Stimulated activated CD4-positive, alpha-beta T cell treated with anti-CD3 and anti-CD28 coated beads, Interleukin-1b, Interleukin-23, amount 100 ng/mL, for 1 hour (primary cell): ENCODE measurements at places on chromosomes 12 and 14.

DNA sequence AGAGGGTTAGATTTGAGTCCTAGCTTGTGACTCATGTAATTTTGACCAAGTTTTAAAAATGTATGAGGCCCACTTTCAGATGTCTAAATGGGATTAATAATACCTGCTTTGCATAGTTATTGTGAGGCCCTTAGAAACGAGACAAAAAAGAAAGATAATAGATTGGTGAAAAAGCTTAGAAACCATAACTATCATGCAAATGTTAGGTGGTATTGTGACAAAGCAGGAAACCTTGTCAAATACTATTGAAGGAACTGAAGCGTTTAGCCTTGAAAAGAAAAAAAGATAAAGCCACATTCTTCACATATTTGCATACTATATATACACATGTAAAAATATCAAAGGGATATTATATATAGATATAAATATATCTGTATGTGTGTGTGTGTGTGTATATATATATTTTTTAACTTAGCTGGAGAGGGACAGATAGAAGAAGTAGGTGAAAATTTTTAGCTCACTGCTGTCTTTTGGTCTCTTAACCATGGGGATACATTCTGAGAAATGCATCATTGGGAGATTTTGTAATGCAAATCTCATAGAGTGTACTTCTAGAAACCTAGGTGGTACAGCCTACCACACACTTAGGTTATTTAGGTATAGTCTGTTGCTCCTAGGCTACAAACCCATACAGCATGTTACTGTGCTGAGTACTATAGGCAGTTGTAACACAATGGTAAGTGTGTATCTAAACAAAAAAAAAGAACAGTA is 270.3 kb downstream of the CCDC91 start:
- DNase-seq = no peak

- DNase-seq = no peak
These were observed 2.9 kb downstream of the NEK9 start for GRCh38 chr14:75123991-75124390.

DNA sequence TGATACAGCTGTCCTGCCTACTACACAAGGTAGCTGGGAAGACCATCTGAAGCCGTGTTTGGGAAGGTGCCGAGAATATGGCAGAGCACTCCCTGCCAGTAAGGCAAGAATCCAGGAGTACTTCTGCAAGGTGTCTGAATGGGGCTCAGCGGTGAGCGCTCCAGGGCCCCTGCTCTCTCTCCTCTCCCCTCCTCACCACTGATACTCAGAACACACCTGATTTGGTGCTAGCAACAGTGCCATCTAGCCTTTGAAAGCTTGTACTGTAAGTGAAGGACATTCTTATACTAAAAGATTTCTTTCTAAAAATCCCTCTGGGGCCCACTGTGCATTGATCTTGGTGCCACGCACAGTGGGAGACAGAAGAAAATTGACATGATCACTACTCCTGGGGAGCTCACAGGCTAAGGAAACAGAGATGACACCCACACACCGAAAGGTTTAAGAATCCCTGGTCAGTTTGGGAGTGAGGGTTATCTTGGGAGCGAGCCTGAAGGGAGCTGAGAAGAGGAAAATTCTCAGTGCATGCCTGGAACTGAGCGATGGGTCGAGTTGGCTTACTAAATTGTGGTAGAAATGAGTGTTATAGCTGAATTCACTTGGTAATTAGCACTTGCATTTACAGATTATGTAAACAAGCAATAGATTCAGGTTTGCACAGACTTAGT is 216.9 kb downstream of the NTF3 start:
- no peak for DNase-seq

- DNase-seq = no peak
These were observed 255.5 kb downstream of the RASSF9 start for GRCh38 chr12:85580562-85581168.

DNA sequence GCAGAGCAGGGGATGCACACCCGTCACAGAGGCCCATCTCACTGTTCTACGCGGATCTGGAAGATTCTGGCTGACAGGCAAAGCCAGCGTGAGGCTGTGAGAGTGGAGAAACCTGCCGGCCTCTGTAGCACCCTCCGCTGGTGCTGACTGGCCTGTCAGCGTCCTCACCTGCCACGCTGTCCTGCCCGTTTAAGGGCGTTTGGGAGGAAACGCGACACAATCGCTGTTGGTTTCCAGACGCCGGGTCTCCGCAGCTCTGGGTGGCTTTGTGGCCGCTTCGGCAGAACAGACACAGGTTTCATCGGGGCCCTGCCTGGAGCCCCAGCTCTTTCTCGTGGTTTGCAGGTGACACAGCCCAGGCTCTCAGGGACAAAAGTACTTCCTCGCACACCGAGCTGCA is 70.6 kb downstream of the NOC4L start:
- no peak for DNase-seq

- no peak for DNase-seq
These were observed 568 bp downstream of the CCDC184 start for GRCh38 chr12:48183876-48184548.

GRCh38 chr12:68972595-68972994 is 39.6 kb upstream of the CPM start:
- DNase-seq = no peak

DNA sequence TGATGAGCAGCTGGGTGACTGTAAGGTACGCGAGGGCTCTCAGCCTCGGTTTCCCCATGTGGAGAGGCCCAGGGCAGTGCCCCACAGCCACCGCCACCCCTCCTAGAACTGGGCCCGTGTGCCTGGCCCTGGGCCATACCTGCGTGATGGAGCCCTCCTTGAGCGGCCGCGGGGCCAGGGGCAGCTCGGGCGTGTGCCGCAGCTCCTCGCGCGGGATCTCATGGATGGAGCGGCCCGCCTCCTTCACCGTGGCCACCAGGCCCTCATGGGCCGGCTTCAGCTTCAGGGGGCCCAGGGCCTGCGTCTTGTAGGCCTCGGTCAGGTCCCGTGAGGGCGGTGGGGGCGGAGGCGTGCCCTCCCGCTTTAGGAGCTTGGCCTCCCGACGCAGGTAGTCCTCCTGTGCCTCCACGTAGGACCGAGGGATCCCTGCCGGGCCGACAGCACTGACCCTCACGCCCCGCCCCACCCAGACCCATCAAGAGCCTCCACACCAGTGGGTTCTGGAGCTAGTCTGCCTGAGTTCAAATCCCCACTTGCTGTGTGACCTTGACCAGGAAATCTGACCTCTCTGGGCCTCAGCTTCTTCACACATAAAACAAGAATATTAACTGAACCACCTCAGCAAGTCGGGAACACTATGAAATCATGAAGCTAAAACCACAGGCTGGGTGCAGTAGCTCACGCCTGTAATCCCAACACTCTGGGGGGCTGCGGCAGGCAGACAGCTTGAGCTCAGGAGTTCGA is 51.7 kb downstream of the RFLNA start:
- DNase-seq = no peak

DNA sequence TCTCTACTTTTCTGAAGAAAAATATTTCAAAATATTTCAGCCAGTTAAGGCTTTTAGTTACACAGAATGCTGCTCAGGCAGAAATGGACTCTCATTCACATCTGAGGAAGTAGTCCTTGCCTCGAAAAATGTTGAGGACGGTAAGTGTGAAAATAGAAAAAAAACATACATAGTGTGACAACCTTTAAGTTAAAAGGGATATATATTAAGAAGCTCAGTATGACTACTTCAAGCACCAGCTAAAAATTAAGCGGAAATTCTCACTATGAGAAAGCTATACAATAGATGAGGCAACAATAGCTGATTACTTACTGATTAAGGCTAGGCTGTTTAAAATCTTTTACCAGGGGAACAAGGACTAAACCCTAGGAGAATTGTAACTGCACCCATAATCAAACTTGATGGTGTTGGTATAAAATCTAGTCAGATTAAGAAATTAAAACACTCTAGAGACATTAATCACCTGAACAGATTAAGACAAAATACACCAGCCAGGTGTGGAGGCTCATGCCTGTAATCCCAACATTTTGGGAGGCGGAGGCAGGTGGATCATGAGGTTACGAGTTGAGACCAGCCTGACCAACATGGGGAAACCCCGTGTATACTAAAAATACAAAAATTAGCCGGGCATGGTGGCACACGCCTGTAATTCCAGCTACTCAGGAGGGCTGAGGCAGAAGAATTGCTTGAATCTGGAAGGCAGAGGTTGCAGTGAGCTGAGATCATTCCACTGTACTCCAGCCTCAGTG is 53.9 kb downstream of the HNRNPC start:
- no peak for DNase-seq

- no peak for DNase-seq
These were observed 618 bp downstream of the RBP5 start for GRCh38 chr12:7127916-7128626.

- no peak for DNase-seq
These were observed 174.0 kb upstream of the C14orf180 start for GRCh38 chr14:104405360-104406226.

GRCh38 chr14:47103771-47104170 is 452.2 kb upstream of the RPL10L start:
- no peak for DNase-seq

DNA sequence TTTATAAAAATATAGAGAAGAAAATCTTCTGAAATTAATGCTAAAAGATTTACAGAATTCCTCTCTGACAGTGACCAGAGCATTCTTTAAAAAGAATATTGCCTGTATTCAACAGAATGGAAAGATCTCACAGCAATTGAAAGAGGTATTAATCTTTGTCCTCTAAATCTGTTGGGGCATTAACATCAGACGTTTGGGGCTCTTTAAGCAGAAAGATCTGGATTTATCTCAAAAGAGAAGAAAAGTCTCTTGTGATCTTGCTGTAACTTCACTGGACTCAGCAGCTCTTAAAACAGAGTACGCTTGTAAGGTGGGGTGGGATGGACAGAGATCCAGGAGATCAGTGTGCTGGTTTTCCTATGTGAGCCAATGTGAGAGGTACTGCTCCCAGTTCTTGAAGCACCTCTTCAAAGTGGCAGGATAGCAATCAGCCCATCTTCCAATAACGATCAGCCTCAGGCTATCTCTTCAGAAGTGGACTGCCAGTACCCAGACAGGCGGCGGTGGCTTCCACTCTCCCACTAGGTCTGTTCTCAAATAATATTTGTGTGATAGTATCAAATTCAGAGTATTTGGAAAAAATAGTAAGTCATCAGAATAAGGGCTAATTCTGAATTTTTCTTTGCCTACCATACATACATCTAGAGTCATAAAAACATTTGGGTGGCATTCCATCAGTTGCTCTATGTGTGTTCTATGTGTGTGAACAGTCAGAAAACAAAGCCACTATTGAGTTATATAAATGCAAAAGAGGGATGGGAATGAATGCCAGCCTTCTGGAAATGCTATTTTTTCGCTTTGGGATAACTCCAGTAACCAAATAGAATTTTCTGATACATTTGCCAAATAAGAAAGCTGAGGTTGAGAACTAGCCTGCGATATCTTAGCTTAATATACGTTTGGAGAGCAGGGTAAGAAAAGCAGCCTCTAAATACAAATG is 237.4 kb upstream of the RGS6 start:
- DNase-seq = no peak

GRCh38 chr12:101671157-101671791 is 26.2 kb upstream of the CHPT1 start:
- DNase-seq = no peak

GRCh38 chr14:72925815-72926291 is 411 bp upstream of the DCAF4 start:
- DNase-seq = no peak

DNA sequence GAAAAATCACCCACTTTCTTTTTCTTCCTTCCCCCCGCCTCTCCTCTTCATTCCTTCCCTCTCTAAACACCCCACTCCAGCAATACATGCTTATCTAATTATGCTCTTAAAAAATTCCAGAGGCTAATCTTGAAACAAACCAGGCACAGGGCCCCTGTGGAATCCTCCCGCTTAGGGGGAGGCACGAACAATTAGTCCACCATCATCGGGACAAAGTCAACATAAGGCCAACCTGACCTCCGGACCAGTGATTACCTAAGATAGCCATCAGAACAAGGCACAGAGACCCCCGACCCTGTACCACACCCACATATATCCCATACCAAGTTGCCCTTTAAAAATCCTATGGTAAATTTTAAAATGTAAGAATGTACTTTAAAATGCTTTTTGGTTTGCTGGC is 47.1 kb downstream of the KIF21A start:
- DNase-seq = no peak

GRCh38 chr12:15583804-15584203 is 205.4 kb downstream of the EPS8 start:
- no peak for DNase-seq

DNA sequence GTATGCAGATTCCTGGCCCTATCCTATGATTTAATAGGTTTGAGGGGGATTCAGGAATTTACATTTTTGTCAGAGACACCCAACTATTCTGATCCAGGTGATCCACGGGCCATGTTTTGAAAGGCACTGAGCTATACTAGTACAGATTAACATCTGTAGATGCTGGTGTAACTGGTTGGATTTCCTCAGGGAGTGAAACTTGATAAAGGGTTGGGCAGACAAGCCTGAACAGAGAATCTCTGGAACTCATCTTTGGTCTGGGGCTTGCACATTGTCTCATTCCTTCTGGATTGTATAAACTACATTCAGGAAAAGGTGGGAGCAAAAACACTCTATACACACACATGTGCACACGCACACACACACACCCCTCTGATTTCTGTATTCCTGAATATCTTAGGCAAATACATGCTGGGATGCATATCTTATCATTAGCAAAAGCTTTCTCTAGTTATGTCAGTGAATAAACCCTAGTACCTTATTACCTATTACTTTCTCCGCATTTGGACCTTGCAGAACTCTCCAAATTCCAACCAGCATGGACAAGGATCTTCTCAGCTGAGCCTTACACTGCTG is 104.6 kb downstream of the SLC38A1 start:
- DNase-seq = no peak

DNA sequence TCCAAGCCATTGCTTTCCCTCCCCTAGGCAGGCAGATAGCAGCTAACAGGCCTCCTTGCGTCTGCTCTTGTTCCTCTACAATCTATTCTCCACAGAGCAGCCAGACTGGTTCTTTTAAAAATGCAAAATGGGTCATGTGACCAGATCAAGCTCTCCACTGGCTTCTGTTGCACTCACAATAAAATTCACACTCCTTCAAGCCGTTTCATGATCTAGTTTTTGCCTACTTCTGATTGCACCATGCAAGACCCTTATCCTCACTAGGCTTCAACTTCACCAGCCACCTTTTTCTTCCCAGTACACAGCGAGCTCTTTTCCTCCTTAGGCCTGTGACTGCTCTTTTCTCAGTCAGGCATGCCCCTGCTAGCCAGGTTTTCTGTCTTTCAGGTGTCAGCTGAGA is 6.1 kb upstream of the KRAS start:
- DNase-seq = no peak

- DNase-seq = no peak
These were observed 83.5 kb downstream of the RIMBP2 start for GRCh38 chr12:130632642-130633041.

DNA sequence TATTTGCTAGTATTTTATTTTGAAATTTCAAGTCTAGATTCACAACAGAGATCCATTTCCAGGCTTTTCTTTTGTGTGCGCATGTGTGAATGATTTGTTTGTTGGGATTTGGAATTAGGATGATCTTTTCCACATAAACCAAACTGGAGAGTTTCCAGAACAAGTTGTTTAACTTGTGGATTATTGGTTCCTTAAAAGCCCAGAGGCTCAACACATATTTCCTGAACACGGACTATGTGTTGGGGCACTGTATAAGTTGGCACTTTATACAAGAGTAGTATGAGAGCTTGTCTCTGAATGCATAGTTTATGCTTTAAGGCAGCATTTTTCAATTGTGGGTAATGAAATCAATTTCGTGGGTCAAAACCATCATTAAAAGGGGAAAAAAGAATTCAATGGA is 67.3 kb upstream of the FUT8 start:
- DNase-seq = no peak
